ENCODE measurements at places on chromosomes 11 and 22. TPM values are rescaled to one million over a fixed set of nuclear protein-coding genes. Genes with fewer than 3 reads are reported as not detected.

DNA sequence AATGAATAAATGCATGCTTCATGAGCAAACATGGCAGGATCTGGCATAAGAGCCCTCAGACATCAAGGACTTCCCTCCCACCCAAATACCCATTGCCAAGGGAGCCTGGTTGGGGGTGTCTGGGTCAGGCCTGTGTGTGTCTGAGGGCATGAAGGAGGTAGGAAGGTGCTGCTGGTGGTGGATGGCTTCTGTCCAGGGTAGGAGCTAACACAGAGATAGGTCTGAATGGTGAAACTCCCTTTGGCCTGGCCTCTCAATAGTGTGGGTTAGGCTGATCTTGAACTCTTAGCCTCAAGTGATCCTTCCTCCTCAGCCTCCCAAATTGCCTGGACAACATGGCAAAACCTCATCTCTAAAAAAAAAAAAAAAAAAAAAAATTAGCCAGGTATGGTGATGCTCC is 2.8 kb downstream of the AMPD3 start:
- no peaks in the 10 kb centered on the region for H3K27me3 ChIP-seq

GRCh38 chr11:128615076-128615475 is 27.7 kb upstream of the ETS1 start:
- peaks cover 6% of the 10 kb centered on the region for H3K27me3 ChIP-seq
- H3K4me3 ChIP-seq, result no peak overlapping the region
- no peaks in the 10 kb centered on the region for H3K36me3 ChIP-seq
- H3K27ac ChIP-seq, result no peak overlapping the region
- H3K4me1 ChIP-seq, result no peaks in the 10 kb centered on the region
- no peak for DNase-seq

GRCh38 chr11:133946541-133947318 is 10.0 kb downstream of the IGSF9B start:
- H3K36me3 ChIP-seq, result no peaks in the 10 kb centered on the region
- no peak overlapping the region for H3K27ac ChIP-seq
- DNase-seq, result no peak
- H3K4me3 ChIP-seq, result no peak overlapping the region
- H3K4me1 ChIP-seq, result peaks cover 21% of the 10 kb centered on the region
- peaks cover 55% of the 10 kb centered on the region for H3K27me3 ChIP-seq

GRCh38 chr11:117647872-117648271 is 149.1 kb downstream of the DSCAML1 start:
- H3K27me3 ChIP-seq, result peaks cover 69% of the 10 kb centered on the region
- H3K4me1 ChIP-seq, result no peaks in the 10 kb centered on the region
- DNase-seq, result no peak
- no peak overlapping the region for H3K27ac ChIP-seq
- H3K36me3 ChIP-seq, result no peaks in the 10 kb centered on the region

Gene MUC2
- total RNA-seq, result 0.38 TPM

Gene NCAM1
- total RNA-seq, result 0.09 TPM

Gene IGSF22
- total RNA-seq, result not detected

Gene CYP2D6
- 0.18 TPM for total RNA-seq

All from K562 (cell line).